ENCODE measurements at places on chromosomes 7 and 10. TPM values are rescaled to one million over a fixed set of nuclear protein-coding genes. Genes with fewer than 3 reads are reported as not detected.

OPALIN gene
- not detected for total RNA-seq

NUTM2B gene
- total RNA-seq: 0.36 TPM

IFIT5 gene
- total RNA-seq: 9.4 TPM

SLC26A5 gene
- total RNA-seq: not detected

CFAP46 gene
- total RNA-seq: 1.4 TPM

ATP5F1C gene
- total RNA-seq: 292 TPM

TFPI2 gene
- total RNA-seq: 326 TPM

SPAM1 gene
- total RNA-seq: not detected

KCNIP2 gene
- 0.98 TPM for total RNA-seq

KIAA1217 gene
- total RNA-seq: 1.5 TPM

C10orf105 gene
- not detected for total RNA-seq

COBL gene
- total RNA-seq: 4.0 TPM

CNPY1 gene
- total RNA-seq: not detected

SNX10 gene
- 5.0 TPM for total RNA-seq

IDI1 gene
- total RNA-seq: 32.1 TPM
